ENCODE measurements at places on chromosomes 5 and 9.

DNA sequence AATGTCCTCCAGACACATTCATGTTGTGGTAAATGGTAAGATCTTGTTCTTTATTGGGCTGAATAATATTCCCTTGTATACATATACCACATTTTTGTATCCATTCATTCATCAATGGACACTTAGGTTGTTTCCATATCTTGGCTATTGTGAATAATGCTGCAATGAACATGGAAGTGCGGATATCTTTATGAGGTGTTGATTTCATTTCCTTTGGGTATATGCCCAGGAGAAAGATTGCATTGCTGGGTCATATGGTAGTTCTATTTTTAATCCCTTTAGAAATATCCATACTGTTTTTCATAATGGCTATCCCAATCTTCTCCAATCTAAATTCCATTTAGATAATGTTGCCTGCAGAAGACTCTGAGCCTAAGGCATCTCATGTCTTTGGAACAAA is 78.0 kb upstream of the TNC start:
- DNase-seq, result no peak

DNA sequence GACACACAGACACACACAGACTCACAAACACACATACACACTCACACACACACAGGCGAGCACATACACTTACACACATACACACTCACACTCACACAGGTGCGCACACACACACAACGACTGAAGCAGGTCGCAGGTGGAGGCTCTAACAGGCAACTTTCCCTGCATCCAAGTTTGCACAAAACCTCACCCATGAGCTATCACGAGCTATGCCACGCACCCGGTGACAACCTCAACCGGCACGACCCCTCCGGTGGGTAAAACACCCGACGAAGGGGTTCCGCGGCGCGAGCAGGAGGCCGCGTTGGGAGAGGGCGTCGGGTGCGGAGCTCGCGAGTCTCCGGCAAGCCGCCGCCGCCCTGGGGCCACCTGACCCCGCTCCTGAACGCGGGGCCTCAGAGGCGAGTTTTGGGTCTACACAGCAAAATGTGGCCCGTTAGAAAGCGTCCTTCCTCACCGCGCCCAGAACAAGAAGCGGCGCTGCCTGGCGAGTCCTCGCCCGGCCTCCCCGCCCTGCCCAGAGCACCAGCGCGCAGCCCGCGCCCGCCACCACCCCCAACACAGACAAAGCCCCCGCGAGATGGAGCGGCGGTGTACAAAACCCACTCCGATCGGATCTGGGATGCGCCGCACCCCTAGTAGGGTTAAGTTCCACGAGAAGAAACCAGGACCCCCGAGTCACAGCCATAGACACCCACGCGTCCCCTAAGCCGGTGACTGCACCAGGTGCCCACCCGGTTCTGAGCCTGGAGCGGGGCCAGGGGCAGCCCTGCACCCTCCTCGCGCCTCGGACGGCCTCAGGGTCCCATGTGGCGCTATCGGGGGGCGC is 665 bp downstream of the SLC6A3 start:
- no peak for DNase-seq

- DNase-seq, result no peak
These were observed 1527.5 kb upstream of the C9orf72 start for GRCh38 chr9:29100762-29101161.

GRCh38 chr9:111399772-111400563 is 69.9 kb upstream of the OR2K2 start:
- DNase-seq, result no peak

- DNase-seq, result no peak
These were observed 26.8 kb downstream of the BARHL1 start for GRCh38 chr9:132609184-132609583.
